ENCODE measurements at places on chromosomes 6 and 20.

DNA sequence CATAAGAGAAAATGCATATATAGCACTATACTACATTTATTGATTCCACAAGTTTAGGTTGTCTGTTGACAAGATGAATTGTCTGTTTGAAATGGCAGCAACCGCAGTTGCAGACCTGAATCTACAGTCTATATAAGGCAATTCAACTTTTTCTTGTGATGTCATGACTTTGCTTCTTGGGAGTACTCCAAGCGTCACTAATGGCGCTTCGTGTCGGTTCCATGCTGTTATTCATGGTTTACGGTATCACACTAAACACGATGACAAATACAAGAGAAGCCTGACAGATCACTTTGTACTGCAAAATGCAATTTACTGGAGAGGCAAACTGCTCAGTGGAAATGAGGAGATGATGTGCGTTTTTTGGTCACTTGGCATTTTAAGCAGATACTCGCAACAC lies 280.3 kb upstream of the TCF21 start:
- no peak for DNase-seq

- DNase-seq, result no peak
These were observed 47.0 kb upstream of the GCLC start for GRCh38 chr6:53591873-53592272.

DNA sequence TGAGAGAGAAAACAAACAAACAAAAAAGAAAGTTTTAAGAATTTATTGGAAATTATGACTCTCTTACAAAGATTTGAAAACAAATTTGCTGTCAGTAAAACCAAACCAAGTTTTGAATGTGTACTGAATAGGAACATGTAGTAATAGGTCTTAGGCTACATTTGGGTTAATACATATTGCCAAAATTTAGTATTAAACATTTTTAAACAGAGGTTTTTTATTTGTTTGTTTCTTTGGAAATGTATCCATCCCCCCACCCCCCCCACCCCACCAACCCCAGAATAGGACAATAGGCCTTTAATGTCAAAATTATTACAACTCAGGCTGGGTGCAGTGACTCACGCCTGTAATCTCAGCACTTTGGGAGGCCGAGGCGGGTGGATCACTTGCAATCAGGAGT lies 2.5 kb downstream of the C6orf118 start:
- no peak for DNase-seq

GRCh38 chr6:129105793-129106192 lies 222.9 kb downstream of the LAMA2 start:
- no peak for DNase-seq

DNA sequence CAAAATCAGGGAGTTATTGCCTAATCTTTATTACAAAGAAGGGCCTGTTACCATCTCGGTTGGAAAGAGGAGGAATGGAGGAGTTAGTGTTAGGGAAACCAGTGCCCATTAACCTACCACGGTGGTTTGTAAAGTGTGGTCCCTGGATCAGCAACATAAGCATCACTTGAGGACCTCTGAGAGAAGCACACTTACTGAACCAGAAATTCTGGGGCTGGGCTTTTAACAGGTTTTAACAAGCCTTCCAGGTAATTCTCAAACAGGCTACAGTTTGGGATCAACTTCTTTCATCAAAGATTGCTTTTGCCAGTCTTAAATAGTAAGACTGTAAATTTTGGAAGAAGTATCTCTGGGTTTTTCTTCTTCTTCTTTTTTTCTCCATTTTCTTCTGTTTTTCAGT lies 329.5 kb upstream of the JAG1 start:
- no peak for DNase-seq

- no peak for DNase-seq
These were observed 292.0 kb downstream of the ALDH8A1 start for GRCh38 chr6:134657751-134658527.

GRCh38 chr6:107794771-107795170 lies 29.3 kb downstream of the SCML4 start:
- no peak for DNase-seq

DNA sequence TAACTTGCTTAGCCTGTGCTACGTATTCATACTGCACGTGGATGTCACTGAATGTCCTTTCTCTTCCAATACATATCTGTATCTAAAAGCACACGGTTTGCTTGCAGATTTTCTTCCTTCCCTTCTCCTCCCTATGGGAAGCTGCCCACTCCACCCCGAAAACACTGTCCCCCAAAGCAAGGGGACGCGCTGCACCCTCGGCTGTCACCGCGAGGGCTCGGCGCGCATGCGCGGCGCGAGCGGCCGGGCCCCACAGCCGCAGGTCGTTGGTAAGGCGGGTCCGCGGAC lies 659 bp downstream of the TMX4 start:
- peak; percentile 48 for DNase-seq

GRCh38 chr6:22512686-22513427 lies 56.5 kb upstream of the HDGFL1 start:
- no peak for DNase-seq

DNA sequence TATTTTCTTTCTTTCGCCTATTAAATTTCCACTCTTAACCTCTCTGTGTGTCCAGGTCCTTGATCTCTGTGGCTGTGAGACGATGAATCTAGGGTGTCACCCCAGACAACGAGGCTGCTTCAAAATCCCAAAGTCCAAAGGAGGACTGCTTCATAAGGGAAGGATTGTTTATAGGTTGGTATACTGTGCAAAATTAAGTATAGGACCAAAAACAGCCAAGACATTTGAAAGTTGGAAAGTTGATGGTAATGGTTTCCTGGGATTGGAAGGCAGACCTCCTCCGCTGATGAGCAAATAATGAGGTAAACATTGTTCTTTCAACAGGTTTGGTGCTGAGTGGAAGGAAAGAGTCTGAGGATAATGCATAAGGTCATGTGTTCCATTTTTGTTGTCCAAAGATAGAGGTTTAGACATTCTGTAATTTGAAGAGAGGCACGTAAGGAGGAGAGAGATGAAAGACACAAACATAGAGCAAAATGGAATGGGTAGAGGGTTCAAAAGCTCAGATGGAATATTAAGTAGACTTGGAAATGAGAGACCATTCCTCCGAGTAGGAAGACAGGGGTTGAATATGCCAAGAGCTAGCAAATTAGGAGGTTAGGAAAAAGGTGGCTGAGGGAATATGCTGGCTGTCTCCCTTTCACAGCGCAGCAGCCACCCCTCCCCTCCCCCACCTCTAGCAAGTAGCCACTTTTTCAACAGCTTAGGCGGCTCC lies 24.8 kb downstream of the ZNF311 start:
- no peak for DNase-seq

DNA sequence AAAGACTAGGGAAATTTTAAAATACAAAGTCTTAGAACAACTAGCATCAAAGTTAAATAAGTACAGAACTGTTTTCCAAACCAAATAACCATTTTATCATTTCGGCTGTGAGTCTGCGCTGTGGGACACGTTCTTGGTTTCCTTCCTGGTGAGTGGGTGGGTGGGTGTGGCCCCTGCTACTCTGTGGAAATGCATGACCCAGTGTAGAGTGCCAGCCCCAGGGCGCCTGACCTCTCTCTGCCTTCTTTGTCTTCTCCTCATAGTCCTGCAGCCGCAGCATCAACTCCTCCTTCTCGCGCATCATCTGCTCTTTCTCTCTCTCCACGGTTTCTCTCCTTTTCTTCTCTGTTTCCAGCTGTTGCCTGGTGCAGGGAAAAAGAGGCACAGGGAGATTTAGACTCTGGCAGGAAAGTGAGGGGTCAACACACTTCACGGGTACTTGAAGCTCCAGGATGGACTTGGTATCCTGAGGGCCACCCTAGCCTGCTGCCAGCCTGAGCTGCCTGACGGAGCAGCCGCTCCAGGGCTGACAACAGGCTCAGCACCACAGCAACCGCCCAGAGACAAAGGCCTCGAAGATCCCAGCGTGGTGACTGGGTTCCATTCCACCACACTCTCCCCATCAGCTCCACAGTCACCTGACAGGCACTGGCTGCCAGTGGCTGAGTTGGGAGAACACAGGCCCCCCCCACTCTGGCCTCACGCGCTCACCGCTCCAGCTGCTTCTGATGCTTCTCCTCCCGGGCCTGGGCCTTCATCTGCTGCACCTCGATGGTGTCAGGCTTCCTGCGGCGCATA lies 48.4 kb downstream of the EZR start:
- no peak for DNase-seq

DNA sequence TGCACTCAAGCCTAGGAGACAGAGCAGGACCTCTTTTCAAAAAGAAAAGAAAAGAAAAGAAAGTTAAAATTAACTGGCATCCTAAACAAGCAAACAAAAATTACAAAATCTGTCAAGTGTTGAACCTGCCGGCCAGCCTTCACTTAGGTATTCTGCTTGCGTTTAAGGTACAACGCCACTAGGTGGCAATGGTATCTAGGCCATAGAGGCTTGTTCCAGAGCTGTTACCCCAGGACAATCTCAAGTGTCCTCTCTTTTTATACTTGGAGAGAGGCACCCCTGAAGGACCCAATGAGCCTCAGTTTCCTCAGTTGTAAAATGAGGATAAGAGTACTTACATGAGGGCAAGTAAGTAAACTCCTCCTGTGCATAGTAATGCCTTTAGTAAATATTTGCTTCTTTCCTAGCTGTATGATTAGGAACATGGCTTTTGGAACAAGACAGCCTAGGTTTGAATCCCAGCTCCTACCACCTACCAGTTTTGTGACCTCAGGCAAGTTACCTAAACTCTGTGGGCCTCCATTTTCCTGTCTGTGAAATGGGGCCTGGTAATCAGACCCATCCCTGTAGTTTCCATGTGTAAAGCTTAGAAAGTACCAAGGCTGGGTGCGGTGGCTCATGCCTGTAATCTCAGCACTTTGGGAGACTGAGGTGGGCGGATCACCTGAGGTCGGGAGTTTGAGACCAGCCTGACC lies 5.8 kb upstream of the PACSIN1 start:
- peak; percentile 17 for DNase-seq

DNA sequence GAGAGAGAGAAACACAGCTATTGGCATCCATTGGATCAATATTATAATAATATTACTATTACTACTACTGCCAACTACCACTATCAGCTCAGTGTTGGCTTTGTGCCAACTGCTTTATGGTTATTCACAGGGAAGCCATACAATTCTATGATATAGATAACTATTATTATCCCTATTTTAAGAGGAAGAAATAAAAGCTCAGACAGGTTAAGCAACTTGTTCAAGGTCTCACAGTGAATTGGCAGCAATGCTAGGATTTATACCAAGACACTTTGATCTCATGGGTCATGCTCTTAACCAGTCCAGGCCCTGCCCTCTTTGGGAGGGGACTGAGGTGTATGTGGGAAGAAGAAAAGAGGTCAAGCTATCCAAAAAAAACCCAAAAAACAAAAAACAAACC lies 82.0 kb upstream of the TRAF3IP2 start:
- no peak for DNase-seq

DNA sequence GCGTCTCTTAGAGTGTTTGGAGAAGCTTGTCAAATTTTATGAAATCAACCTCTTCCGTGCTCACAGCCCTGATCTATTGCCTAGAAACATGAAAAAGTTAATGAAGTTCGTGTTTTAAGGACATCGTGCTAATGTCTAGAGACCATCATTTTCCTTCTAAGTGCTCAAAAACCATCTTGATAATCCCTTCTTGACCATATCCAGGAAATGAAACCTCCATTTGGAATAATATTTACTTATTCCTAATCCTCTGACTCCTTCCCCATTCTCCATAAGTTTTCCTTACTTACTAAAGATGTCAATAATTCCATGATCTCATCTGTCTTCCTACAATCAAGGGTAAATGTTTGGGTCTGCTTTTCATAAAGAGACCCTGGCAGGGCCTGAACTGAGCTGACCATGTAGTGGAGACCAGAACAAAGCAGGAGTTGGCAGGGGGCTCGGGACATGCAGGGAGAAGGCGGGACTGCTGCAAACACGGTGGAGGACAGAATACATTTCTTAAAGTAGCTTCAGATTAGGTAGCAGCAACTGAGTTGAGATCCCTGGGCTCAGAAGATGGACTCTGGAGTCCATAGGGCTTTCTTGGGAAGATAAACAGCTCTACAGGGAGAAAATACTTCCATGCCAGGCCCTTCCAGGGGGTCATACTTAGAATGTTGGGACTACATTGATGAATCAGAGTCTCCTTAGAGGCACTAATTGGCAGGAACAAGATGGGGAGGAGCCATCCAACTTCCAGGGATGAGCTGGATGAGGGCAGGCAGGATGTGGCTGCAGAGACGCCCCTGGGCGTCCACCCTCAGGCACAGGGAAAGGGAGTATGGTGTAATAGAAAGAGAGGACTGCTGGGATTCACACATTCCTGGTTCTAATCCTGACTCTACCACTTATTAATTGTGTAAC lies 100.7 kb downstream of the RIN2 start:
- DNase-seq, result no peak

DNA sequence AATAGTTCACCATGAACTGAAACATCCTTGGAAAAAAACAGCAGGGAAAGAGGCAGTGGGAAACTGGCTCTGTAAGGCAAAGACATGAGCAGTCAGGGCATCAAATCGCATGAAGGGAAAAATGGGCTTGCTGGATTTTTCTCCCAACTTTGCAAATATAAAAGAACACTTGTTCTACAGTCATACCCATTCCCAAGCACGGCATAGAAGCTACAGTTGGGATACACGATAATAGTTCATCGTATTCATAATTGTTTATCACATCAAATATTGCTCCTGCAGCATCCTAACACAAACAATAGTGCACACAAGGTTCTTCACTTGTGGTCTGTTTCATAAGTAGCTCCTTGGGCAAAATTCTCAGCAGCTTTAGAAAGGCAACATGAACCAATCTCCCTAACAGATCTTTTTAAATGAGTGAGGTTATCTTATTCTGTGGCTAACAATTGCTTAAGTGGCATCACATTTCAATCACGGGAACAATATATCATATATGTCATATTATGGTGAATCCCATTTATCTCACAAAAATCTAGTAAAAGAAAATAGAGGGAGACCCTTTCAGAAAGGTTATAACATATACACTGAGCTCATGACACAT lies 243.9 kb downstream of the PKHD1 start:
- no peak for DNase-seq

- no peak for DNase-seq
These were observed 14.3 kb downstream of the TBPL1 start for GRCh38 chr6:133967347-133967746.

DNA sequence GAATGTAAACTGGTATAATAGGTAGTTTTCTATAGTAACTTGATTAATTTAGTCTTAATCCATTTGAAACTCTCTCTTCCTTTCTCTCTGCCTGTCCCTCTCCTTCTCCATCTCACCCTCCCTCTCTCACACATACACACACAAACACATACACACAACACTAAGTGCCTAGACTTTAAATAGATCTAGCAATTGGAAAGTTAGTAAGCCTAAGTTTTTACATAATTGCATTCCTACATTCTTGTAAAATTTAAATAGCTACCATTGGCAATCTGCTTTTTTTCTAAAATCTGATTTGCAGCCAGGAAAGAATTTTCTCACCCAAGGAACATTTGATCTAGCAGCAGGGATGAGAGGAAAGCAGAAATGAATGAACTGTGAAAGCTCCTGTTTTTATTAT lies 15.7 kb downstream of the GFRA4 start:
- DNase-seq, result no peak
